Stimulated activated CD4-positive, alpha-beta T cell treated with anti-CD3 and anti-CD28 coated beads, Interleukin-1b, Interleukin-23, amount 100 ng/mL, for 24 hours (primary cell): ENCODE measurements at places on chromosomes 5 and 9.

DNA sequence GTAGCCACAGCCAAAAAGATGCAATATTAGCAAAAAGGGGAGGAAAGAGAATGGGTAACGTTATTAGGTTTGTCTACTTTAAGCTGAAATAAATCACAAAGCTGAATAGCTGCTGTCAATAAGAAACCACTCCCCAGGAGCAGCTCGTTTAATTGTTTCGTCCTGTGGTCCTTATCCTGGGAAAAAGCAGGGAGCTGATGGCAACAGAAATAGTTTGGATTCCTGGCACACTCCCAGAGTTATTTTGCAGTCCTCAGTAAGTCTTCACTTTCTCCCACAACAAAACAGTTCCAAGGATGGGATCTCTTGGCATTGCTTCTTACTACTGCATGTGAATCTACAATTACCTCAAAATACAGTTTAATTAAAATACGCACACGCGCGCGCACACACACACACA, 28.8 kb downstream of the FRMD3 start:
- DNase-seq = no peak

DNA sequence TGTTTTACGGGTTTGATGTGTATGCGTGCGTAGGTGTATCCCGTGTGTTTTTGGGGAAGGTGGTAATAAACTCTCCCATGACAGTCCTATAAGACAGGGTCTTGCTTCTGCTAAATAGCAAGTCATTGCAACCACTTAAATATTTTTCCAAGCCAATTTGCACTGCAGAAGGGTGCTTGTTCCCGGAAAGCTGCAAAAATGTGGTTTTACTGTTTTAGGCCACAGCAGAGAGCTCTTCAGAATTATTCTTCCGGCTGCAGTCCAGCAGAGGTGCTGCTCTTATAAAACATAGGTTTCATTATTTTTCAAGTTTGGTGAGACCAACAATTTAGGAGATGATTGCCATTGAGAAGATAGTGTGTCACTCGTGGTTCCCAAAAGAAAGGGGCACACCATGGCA, 192.8 kb downstream of the NTRK2 start:
- no peak for DNase-seq

- no peak for DNase-seq
Observed at GRCh38 chr9:117340422-117340821, 74.4 kb downstream of the ASTN2 start.

GRCh38 chr9:113530022-113530635, 66.6 kb downstream of the RGS3 start:
- DNase-seq = no peak

GRCh38 chr5:157519579-157520253, 55.9 kb downstream of the ADAM19 start:
- DNase-seq = no peak

DNA sequence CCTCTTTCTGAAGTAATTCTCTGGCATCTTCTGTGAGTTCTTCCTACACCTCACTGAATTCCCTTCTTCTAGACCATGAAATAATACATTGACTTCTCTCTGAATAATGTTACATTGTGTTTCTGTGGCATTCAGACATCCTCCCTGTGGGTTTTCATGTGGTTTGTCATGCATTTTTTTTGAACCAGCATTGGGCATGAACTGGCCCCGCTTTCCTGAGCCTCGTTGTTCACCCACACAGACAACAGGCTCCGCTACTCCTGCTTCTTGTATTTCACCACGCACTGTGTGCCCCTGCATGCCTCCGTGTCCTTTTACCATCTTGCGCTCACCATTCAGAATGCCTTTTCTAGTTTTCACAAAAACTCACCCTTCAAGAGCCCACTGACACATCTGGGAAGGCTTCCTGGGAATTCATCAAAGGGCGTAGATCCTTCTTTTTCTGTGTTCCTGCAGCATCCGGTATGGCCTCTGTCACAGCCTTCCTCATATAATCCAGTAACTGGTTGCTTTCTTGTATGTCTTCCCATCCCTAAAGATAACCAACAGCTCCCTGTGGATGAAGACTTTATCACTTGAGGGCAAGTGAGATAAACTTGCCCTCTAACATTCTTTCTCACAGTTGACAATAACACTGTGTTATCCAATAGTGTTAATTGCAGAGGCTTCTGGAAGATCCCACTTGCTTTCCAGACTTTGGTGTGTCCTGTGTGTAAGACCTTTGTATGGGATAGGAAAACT, 51.5 kb upstream of the ADAMTSL1 start:
- no peak for DNase-seq

GRCh38 chr5:93096561-93096960, 484.5 kb downstream of the NR2F1-AS1 start:
- DNase-seq = no peak

DNA sequence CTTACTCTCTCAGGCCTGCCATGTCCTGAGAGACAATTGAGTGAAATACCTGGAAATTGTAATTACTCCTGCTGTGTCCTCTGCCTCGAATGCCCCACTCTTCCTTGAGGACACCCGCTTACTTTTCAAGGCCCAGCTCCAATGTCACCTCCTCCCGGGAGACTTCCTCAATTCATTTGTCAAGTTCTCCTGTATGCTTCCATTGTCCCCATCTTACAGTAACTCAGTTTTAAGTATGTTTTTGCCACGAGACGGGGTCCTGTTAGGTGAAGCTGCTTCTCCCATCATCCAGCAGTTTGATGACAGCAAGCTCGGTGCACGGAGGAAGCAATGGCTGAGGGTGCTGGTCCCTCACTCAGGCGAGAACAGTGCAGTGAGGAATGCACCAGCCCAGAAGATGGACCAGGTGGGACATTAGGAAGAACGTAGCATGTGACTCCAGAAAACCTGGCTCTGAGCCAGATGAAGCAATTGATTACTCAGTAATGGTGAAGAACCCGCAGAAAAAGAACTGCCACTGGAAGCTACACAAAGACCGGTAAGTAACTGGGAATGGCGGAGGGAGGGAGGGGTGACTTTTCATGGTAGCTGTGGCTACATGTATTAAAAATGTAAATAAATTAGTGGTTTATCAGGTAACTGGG, 274.8 kb downstream of the DENND1A start:
- no peak for DNase-seq

DNA sequence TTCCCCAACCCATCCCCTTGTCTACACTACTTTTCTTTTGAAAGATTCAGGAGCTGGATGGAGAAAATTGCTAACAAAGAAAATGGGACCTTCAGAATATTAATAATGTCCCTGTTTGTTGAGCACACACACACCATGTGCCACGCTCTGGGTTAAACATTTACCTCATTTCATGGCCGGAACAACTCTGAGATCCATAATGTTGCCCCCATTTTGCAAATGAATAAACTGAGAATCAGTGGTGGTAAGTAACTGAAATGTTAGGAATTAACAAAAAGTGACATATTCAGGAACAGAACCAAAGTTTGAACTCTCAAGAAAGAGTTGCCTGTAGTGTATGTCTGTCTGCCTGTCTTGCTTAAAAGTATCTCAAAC, 51.4 kb upstream of the SMAD5 start:
- no peak for DNase-seq

DNA sequence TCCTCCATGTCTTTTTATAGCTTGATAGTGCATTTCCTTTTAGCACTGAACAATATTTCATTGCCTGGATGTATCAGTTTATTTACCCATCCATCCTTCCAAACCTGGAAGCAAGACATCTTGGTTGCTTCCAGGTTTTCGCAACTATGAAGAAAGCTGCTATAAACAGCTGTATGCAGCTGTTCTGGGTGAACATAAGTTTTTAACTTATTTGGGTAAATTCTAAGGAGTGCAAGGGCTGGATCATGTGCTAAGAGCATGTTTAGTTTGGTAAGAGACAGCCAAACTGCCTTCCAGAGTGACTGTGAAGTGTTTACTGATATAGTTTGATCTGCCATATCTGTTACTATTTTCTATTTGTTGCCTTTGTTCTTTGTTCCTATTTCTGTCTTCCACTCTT, 58.5 kb downstream of the CSF2 start:
- no peak for DNase-seq
